Fibroblast of skin of back (primary cell): ENCODE measurements at places on chromosomes 13 and 19.

DNA sequence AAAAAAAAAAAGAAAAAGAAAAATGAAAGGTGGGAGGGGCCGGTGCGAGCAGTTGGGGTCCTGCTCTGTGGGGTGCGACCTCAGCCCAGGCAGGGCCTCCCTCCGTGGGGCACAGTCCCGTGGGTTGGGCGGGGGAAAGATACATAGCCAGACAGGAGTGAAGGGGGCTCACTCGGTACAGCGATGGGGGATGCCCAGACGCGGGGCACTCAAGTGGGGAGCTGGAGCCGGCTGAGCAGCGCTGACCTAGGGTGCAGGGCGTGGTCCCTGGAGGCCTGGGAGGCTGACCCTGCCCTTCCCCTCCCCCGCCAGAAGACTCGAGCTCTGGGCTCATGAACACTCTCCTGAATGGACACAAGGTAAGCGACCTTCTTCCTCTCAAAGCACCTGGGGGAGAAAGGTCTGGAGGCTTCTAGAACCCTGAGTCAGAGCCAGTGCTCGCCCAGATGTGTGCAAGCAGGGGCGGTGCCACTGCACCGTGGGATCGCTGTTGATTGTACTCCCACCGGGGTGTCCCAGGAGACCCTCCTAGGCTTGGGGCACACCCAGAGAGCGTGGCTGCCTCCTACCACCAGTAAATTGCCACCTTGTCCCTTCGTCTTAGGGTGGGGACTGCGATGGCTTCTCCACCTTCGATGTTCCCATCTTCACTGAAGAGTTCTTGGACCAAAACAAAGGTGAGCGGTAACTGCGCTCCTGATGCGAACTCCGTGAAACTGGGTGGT, 3.4 kb downstream of the HMG20B start:
- DNase-seq: no peak

- no peak for DNase-seq
These were observed 774 bp upstream of the PPP2R1A start for GRCh38 chr19:52188822-52189734.

DNA sequence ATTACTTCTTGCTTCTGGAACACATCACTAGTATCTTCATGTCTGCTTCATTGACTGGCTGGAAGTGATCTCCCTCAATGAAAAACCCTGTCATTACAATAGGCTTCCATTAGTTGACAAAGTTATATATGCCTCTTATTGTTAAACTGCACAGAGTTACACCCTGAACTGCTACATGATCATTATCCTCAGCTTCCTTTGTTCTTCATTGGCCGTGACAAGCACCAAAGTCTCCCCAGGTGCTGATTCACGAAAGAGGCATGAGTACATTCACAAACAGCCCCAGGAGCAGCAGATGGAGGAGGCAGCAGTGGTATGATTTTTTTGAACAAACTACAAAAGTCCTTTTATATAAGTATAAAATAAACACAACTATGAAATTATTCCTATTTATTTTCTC, 51.4 kb downstream of the VWA8 start:
- no peak for DNase-seq

GRCh38 chr19:3556978-3557460, 367 bp downstream of the MFSD12 start:
- no peak for DNase-seq

- no peak for DNase-seq
These were observed 40.9 kb upstream of the VSTM2B start for GRCh38 chr19:29484876-29485275.

GRCh38 chr19:55398200-55398925, 9.2 kb downstream of the UBE2S start:
- no peak for DNase-seq

GRCh38 chr19:18894254-18895037, 1.5 kb downstream of the CERS1 start:
- peak; percentile 24 for DNase-seq

DNA sequence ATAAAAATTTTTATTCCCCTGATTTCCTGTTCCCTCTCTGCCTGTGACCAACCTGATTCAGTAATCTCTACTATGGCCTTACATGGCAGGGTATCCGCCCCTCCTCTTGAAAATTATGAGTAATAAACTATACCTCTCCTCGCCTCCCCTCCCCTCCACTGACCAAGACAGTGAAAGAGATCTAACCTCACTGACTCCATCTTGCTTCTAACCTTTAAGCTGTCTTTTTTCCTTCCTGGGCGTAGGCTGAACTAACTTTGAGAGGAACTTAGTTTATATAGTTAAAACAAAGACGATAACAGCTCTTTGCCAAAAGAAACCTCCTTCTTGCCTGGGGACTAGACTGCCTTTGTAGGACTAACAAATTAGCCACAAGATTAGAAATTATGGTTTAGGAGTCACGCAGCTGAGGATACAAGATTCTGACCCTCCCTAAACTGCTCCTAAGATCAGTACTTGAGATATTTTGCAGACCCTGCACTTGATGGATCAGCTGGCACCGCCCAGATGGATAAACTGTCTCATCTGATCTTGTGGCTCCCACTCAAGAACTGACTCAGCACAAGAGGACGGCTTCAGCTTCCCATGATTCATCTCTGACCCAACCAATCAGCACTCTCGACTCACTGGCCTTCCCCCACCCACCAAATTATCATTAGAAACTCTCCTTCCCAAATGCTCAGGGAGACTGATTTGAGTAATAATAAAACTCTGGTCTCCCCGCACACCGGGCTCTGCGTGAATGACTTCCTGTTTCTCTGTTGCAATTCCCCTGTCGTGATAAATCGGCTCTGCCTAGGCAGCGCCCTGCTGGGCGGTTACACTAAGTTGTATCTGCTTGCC, 187.1 kb downstream of the TDRD3 start:
- DNase-seq: peak; percentile 77

DNA sequence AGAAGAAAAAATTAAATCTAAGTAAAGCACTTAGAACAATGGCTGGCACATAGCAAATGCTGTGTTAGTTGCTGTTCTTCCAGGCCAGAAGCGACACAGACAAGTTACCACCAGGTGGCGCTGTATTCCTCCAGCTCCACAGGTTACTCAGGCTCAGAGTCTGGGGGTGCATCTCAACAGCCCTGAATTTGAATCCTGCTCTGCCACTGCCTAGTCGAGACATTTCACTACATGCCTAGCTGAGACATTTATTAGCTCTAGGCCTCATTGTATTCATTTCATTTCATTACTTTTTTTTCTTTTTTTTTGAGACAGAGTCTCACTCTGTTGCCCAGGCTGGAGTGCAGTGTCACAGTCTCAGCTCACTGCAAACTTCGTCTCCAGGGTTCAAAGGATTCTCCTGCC, 16.4 kb upstream of the CYP2B6 start:
- peak; percentile 59 for DNase-seq

- DNase-seq: no peak
These were observed 62.4 kb downstream of the GPC6 start for GRCh38 chr13:93289053-93289452.

DNA sequence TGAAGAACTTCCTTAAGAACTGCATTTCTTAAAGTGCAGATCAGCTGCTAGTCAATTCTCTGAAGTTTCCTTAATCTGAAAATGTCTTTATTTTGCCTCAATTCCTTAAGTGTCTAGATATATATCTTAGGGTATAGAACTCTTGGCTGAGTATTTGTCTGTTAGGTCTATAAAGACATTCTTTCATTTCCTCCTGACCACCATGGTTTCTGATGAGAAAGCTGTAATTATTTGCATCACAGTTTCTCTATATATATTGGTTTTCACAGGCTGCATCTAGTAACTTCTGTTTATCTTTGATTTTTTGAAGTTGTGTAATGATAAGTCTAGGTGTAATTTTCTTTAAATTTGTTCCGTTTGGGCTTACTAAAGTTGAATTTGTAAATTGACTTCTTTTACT, 15.2 kb downstream of the NDFIP2 start:
- DNase-seq: no peak

DNA sequence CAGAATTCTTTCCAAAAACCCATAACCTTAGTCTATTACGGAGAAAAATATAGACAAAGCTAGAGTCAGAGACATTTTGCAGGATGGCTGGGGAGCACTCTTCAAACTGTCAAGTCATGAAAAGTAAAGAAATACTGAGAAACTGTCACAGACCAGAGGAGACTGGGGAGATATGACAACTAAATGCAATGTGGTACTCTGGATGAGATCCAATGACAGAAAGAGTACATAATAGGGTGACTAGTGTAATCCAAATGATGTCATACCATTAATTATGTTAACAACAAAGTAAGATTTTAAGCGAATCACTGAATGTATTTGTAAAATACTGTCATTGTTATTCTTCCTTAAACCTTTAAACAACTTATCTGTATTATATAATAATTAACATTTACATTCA, 393.8 kb downstream of the LIG4 start:
- no peak for DNase-seq

- DNase-seq: no peak
These were observed 20.2 kb downstream of the TMEM150B start for GRCh38 chr19:55304980-55305379.

DNA sequence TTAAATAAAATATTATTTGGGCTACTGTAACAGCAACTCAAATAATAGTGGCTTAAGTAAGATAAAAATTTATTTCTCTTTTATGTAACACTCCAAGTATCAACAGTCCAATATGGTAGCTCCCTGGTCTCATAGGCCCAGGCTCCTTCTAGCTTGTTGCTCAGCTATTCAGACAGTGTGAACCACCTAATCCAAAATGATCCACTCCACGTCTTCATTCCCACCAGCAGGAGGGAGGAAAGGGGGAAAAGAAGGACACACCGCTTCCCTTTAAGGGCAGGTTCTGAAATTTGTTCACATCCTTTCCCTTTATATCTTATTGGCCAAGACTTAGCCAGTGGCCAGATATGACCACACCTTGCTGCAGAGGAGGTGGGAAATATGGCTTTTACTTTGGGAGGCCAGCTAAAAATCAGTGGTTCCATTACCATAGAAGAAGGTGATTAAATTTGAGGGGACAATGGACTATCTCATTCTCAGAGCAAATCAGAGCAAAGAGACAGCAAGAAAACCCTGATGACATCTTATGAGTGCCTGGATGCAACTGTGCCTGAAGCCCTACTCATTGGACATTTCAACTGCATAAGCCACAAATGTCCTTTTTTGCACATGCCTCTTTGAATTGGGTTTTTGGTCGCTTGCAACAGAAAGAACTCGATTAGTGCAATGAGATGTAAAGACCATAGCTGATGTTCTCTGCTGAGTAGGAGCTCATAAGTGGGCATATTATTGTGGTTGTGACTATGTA, 7.0 kb upstream of the EPOR start:
- no peak for DNase-seq

- DNase-seq: no peak
These were observed 16.2 kb downstream of the DPY19L3 start for GRCh38 chr19:32421589-32422361.

GRCh38 chr19:30711296-30711695, 339.1 kb downstream of the ZNF536 start:
- no peak for DNase-seq

GRCh38 chr13:73158851-73159250, 100.0 kb downstream of the KLF5 start:
- peak; percentile 91 for DNase-seq

GRCh38 chr19:19554074-19555023, 16.3 kb downstream of the CILP2 start:
- peak; percentile 40 for DNase-seq

- no peak for DNase-seq
These were observed 67.7 kb downstream of the EPSTI1 start for GRCh38 chr13:42924344-42924743.

- no peak for DNase-seq
These were observed 30.2 kb downstream of the CRTC1 start for GRCh38 chr19:18713550-18714117.

DNA sequence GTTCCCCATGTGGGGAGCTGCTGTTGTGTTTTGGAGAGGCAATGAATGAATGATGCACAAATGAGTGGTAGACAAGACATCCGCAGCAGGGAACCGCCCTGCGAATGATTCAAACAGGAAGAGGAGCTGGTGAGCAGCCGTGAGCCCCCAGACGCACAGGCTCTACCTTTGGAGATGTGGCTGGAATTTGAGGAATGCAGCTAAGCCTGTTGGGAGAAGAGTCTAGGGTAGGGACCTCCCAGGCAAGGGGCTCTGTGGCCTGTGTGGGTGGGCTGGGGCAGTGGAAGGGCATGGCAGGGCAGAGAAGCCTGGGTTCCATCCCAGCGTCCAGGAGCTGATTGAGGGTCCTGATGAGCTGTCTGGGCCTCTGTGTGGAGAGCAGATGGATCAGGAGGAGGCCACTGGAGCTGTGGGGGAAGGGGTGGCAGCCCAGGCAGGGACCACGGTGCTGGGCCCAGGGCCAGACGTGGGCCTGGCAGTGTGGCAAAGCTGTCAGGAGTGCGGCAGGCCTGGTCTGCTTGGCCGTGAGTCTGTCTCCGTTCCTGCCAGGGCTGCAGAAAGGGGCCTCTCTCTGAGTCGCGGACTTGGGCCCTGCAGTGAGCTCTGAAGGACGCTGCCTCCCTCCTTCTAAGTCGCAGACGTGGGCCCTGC, 41.8 kb upstream of the DCUN1D2 start:
- DNase-seq: peak; percentile 56

DNA sequence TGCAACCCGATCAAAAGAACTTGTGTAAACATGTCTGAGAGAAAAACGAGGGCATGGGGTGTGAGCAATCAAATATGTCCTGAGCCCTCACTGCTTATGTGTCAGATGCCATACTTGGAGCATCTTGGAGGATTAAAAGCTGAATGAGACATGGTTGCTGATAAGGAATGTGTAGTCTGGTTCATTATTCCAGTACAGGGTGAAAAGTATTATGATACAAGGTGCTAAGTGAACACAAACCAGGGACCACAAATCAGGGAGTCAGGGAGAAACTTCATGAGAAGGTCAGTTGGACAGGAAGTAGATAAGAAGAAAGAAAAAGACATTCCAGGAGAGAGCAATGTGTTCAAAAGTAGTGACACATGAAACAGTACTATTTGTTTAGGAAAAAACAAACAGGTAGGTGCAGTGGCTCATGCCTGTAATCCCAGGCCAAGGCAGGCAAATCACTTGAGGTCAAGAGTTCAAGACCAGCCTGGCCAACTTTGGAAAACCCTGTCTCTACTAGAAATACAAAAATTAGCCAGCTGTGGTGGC, 2.0 kb upstream of the RCBTB1 start:
- DNase-seq: peak; percentile 55

DNA sequence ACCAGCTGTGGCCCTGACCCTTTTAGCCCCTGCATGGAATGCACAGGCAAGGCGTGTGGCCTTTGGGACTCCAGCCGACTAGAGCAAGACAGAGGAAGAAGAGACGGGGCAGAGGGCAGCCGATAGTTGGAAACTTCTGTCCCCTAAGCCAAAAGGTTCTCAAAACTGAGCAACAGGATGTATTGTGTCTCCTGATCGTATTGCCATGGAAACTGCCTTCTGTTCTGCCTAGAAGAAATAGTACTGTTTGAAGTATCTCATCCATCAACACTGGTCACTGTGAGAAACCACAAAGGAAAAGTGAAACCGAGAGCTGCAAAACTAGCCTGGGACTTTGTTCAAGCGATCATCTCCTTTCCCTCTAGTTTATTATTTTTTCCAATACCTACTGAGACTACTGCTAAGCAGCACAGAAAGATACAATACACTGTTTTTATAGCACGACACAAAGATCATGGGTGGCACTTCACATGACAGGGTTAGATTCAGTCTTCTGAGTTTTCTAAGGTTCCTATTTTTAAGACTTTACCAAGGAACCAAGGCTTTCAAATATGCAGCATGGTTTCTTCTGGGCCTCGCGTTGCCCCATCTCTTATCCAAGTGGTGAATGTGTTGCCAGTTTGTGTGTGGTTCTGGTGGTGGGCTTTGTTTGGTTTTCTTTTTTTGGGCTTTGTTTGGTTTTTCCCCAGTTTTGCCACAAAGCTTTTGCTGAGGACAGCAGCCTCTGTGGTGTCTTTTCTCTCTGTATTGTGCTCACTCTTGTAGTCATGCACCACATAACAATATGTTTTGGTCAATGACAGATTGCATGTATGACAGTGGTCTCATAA, 49.3 kb upstream of the GPR183 start:
- peak; percentile 71 for DNase-seq
